Foreskin melanocyte (primary cell): ENCODE measurements at places on chromosomes 4 and X.

GRCh38 chr4:31175242-31175910, 455.2 kb downstream of the PCDH7 start:
- DNase-seq = no peak

GRCh38 chrX:3371163-3371562, 24.7 kb upstream of the MXRA5 start:
- no peak for DNase-seq

GRCh38 chr4:36979533-36979932, 265.0 kb upstream of the NWD2 start:
- no peak for DNase-seq

- no peak for DNase-seq
These were observed 218.5 kb downstream of the APBB2 start for GRCh38 chr4:40995850-40996249.

DNA sequence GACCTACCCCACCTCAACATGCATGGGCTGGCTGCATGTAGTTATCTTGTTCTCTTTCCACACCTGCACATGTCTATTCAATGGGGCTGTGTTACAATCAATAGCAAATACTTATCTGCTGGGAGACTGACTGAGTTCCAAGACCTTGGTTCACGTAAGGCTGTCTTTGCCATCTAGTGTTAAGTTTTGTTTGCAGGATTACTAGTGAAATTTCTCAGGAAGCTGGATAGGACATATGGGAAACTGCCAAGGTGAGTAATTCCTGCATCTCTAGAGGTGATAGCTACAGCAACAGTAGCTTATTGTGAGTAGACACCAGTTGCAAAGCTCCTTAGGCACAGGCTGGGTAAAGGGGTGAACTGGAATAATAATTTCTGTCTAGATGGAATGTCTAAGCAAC, 177.5 kb downstream of the ENOX2 start:
- DNase-seq = no peak

GRCh38 chr4:65665771-65666523, 4.3 kb downstream of the EPHA5 start:
- DNase-seq = no peak

DNA sequence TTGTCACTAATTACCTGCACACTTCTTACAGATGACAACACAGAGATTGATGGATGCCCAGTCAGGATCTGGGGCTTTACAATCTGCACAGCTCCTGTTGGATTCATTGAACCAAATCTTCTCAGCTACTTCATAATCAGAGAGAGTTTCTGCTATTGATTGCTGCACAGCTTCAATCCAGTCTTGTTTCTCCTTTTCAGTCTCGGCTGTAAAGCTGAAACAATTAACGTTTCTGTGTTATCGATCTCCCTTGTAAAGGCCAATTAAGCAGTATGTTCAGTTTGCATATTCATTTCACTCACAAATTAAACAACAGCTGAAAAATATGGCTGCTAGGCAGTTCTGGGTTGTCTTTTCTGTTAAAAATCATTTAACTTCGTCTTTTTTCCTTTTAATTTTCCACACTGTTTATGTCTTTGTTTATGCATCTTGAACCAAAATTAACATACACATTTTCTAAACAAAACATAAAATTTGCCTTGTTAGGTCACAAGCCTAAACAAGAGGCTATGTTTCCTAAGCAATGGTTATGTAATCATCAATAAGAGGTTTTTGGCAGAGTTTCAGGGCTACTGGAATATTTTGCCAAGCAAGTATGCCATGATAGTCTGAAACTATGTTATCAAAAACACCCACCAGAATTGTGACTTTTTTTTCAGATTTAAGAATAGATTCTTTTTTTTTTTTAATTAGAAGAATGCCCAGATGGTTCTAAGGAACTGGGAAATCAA, 79.2 kb downstream of the ARAP2 start:
- DNase-seq = no peak

DNA sequence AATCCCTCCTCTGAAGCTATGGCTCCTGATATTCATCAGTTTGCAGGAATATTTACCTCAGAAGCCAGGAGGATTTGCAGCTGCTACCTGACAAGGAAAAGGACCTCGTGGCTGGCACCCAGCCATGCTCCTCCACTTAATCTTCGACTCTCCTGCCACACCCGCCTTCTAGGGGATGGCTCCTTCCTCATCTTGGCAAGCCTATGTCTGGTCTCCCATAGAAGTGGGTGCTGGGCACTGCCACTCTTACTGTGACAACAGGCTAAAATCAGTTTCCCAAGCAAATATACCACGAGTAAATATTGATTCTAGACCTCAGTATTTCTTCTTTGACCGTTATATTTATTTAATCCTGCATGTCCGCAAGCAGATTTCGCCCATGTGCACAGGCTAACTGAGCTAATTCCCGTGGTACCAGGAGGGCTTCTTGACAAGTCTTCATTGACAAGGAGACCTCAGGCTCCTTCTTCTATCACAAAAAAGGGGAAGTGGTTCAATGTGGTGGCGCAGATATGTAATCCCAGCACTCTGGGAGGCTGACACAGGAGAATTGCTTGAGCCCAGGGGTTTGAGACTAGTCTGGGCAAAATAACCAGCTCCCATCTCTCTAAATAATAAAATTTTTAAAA, 52.6 kb upstream of the DCTD start:
- no peak for DNase-seq

- no peak for DNase-seq
These were observed 418.0 kb downstream of the SH2D1A start for GRCh38 chrX:124764354-124764753.

- DNase-seq = no peak
These were observed 26.1 kb downstream of the GK start for GRCh38 chrX:30679369-30679768.

- no peak for DNase-seq
These were observed 19.7 kb downstream of the CXCL3 start for GRCh38 chr4:74018771-74019170.

DNA sequence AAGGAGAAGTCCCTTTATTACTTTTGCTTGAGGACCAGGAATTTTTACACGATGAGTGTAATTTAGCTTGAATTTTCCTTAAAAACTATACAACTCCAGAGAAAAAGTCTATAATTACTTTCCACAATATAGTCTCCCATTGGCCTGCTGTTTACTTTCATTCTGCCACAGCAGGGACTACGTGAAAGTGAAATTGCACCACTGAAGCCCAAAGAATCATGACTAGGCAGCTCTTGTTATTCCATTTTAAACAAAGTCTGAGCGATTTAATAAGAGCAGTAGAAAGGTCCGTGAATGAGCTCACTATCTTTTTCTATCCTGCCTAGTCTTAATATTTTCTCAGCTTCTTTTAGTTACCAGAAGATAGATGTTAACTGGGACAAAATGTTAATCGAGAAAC, 68.6 kb downstream of the ADGRG4 start:
- DNase-seq = no peak

GRCh38 chr4:1402516-1403091, 3.6 kb downstream of the NKX1-1 start:
- DNase-seq = no peak

- DNase-seq = no peak
These were observed 940.3 kb upstream of the IGFBP7 start for GRCh38 chr4:58050439-58050838.

DNA sequence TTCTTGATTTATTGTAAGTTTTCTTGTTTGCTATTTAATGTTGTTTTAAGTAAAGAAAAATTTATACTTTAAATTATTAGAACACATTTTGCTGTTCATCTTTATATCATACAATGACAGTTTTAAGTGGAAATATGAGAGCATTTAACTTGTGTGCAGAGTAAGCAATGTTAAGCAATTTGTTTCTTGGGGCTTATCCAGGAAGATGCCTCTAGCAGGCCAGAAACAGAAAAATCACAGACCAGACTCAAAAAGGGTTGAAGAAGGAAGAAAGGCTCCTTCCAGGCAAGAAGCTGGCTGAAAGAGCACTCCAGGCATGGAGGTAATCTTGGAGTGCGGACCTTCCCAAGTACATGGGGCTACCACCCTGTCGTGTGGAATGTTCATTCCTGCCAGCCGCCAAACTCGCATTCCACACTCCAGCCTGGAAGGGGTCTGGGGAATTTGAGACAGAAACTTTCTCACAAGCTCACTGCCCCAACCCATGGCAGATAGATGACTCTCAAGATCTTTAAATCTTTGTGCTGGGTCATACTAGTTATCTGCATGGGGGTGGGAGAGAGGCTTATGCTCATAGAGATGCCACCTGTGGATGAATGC, 1521.3 kb upstream of the AGA start:
- no peak for DNase-seq

DNA sequence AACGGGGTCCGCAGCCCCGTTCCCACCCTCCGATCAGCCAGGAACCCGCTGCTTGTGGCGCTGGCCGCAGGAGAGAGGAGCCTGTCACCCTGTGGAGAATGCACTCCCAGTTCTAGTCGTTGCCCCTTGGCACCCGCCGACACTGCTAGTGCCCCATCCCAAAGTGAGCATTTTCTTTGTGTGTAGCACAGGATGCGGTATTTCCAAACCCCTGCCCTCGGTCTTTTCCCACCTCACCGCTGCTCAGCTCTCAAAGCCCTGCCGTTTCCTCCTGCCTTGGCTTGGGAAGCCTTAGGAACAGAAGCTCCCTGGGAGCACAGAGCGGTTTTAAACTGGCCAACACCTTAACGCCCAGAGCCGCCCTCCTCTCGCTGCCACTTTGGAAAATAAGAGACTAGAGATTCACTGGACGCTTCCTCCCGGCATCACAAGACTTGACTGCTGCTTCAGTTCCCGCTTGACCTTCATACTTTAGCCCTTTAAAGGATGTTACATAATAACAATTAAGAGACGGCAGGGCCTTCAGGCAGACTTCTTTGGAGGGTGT, 772 bp downstream of the CYP4V2 start:
- DNase-seq = peak; percentile 52

DNA sequence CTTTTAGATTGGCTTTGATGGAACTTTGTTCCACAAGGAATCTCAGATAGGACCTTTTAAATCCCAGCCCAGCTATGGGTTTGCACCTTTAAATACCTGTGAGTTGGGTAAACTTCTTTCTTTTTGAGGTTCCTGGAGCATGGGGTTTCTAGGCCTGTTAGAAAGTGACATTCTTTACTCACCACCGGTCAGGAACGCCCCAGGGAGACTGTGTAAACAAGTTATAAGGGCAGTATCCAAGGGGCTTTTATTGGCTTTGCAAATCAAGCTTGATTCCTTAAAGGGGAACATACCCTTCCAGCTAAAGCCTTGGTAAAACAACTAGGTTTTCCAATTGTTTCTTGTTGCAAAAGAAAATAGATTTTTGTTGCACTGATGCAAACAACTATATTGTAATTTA, 93.4 kb downstream of the TENT5D start:
- DNase-seq = no peak

DNA sequence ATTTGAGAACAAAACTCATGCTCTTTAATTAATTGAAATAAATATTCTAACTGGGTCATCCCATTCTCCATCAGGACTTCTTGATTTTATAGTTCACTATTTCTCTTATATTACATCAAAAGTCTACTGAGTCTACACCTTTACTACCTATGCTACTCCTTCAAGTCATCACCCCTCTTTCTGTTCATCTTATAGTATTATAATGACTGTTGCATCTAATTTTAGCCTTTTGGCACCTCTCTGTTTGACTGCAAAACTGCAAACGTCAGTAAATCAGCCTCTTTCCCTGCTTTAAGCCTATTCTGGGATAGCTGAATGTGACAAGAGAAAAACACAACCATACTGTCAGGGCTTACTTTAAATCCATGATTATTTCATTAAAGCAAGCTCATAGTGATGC, 639.1 kb downstream of the GABRG1 start:
- no peak for DNase-seq

- DNase-seq = no peak
These were observed 509.9 kb downstream of the SPOCK3 start for GRCh38 chr4:166724369-166724768.

DNA sequence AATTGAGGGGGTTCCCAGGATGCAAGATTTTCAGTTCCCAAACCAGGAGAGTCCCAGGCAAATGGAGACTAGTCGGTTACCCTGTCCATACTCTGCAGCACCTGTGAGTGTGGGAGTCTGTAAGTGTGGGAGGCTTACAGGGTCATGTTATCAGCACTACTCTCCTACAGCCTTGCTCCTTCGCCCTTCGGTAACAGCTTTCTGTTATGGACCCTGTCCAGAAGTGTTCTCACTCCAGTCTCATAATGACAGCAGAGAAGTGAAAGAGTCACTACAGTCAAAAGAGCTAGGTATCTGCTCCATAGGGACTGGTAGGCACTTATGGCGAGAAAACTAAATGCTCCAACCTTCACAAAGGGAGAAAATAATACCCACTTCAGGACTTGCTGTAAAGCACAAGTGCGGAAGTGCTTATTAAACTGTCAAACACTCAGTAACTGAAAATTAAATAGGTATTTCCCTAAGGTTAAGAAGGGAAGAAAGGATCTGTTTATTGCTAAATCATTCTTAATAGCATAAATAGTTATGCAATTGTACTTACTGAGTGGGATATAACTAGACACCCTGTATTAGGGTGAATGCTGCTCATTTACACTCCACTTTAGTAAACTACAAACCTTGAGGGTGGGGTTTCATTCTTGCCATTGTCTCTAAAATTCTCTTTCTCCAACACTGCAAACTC, 2.7 kb upstream of the ADH7 start:
- no peak for DNase-seq

DNA sequence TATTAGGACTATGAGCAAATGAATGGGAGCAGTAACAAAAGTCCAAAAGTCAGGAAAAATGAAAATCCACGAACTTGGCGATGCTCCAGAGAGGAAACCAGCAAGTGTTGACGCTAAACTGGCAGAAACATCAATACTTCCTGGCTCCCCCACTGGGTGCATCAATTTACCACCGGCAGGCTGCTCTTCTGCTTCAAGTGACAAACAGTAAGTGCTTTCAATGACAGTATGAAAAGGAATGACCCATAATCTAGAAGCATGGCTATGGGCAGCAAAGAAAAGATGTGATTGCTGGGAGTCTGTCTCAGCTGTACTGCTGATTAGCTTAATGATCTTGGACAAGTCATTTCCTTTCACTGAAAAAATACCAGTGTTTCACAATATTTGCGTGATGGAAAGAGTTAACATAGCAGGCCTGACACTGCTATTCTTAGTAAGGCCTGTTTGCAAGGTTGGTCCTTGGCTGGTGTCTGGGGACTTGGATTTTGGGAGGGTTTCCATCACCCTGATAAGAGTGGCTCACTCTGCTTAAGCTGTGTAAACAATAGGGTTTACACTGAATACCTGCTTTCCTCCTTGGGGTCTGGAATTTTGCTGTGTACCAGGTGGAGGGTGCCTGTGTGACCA, 8.7 kb downstream of the ATP11C start:
- no peak for DNase-seq

GRCh38 chrX:95640226-95640625, 1044.4 kb upstream of the DIAPH2 start:
- DNase-seq = no peak

DNA sequence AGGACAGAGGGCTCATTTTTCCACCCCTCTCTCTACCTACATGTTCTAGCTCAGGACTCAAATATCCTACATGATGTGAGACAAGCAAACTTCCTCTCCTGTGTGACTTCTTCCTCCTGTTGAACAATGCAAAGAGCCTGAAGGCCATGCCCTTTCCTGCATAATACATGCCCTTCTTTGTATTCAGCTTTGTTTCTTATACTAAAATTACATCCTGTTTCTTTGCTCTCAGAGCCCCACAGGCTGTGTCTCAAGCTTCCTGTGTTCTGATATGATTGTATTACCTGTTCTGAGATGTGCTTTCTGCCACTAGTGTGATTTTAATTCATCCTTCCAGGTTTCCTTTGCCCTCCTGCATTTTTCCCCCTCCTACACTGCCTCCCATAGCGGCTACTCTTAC, 166.4 kb upstream of the AFF2 start:
- DNase-seq = no peak
